Fibroblast of the aortic adventitia (primary cell): ENCODE measurements at places on chromosomes 12 and 14. TPM values are rescaled to one million over a fixed set of nuclear protein-coding genes. Genes with fewer than 3 reads are reported as not detected.
A peak's percentile ranks its signal among the peaks of the same experiment; 100 is the strongest.

DNA sequence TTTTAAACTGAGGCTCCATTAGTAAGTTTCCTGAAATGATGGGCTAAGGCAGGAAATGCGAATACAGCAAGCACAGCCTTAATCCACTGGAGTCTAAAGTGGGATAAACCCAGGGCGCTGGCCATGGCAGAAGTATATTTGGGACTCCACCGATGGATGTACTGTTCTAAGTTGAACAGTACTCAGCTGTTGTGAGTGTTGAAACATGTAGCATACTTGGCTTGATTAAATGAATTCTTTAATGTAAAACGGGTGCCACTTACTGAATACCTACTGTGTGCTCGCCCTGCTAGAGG, 996 bp downstream of the SSPN start:
- DNase-seq = no peak

GRCh38 chr14:24259282-24260025, 3.5 kb downstream of the TGM1 start:
- peak; percentile 75 for DNase-seq

- DNase-seq = no peak
These were observed 1.4 kb upstream of the COL2A1 start for GRCh38 chr12:48005750-48006021.

GRCh38 chr14:23569443-23570151, 2.0 kb upstream of the AP1G2 start:
- no peak for DNase-seq

GRCh38 chr12:76702946-76703345, 61.0 kb upstream of the ZDHHC17 start:
- DNase-seq = no peak

- DNase-seq = no peak
These were observed 191.3 kb downstream of the TMTC2 start for GRCh38 chr12:82877963-82878362.

DNA sequence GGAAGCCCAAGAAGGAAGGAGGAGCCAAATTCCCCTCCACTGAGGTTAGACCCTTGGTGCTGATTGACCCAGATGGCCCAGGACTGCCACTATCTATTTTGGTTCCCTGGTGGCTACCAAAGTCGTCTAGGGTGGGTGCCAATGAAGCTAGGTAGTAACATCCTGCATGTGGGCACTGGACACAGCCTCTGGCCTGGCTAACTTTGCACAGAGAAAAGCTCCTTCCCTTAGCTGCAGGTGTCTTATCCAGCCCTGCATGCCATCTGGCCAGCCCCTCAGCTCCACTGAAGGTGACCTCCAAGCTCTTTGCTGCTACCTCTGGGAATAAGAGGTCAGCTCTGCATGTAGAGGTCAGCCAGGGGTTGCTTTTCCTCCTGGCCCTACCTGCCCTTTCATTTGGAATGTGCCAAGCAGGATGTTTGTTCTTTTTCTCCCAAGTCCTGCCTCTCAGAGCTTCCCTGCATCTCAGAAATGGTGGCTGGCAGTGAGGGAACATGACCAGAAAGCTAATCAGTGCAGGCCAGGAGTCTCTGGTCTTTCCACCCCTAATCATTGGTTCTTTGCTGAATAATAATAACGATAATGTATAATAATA, 34.0 kb downstream of the JDP2 start:
- no peak for DNase-seq

GRCh38 chr12:31011336-31011735, 62.3 kb upstream of the DDX11 start:
- DNase-seq = no peak

- DNase-seq = no peak
These were observed 58.0 kb upstream of the KRAS start for GRCh38 chr12:25308756-25309155.

DNA sequence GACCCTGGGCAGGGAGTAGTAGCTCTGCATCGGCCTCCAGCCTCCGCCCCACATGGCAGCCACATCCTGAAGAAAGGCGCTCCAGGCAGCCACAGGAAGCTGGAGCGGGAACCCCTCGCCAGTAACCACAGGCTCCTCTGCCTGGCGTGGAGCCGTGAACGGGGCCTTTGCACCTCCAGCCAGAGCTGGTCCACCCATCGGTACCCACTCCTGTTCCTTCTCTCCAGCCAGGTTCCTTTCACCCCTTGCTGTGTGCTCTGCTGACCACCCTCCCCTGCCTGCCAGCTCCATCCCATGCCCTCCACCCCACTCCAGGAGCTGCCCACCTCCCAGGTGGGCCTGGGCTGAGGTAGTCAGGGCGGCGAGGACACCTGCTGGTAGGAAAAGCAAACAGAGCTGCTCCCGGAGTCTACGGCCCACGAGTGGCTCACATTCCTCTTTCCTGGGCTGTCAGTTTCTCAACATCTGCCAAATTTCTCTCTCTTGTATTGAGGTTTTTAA, 2.7 kb downstream of the TGFB3 start:
- DNase-seq = peak; percentile 54

DNA sequence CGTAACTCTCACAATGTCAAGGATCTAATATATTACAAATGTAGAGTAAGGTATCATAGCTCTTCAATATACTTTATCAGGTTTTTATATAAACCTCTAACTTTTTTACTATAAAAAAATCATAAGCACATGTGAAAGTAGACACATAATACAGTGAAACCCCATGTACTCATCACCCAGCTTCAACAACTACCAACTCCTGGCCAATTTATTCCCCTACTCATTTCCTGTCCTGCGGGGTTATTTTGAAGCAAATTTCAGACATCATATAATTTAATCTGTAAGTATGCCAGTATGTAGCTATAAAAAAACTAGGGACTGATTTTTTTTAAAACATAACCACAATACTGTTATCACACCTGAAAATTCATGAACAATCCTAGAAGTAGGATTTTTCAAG, 47.7 kb downstream of the NOPCHAP1 start:
- DNase-seq = no peak

DNA sequence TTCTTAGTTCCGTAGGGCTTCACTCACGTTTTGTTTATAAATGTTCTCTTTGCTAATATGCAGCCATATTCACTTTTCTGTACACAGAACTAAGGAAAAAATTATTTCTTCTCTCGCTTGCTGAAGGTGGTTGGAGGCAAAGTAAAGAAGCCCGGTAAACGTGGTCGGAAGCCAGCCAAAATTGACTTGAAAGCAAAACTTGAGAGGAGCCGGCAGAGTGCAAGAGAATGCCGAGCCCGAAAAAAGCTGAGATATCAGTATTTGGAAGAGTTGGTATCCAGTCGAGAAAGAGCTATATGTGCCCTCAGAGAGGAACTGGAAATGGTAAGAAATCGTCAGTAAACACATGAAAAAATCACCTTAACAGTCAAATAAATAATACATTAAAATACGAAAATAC, 24.0 kb downstream of the CREBL2 start:
- no peak for DNase-seq

- DNase-seq = peak; percentile 96
These were observed 192.9 kb downstream of the C12orf75 start for GRCh38 chr12:105523164-105524057.

DNA sequence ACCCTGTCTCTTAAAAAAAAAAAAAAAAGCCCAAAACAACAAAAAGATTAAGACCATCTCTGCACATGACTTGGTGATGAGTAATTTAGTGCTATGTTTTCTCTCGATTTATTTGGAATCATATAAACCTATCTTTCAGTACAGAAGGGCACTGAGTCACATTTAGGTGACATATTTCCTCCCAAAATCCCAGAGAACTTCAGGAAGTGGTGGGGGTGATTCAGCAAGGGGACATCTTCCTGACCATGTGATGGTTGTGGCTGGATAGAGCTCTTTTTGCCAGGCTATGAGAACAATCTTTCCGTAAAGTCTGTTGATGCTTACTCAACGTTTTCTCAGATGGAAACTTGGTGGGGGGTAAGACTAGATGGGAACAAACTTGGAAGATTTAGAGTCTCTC, 50.0 kb downstream of the PPFIBP1 start:
- peak; percentile 79 for DNase-seq

DNA sequence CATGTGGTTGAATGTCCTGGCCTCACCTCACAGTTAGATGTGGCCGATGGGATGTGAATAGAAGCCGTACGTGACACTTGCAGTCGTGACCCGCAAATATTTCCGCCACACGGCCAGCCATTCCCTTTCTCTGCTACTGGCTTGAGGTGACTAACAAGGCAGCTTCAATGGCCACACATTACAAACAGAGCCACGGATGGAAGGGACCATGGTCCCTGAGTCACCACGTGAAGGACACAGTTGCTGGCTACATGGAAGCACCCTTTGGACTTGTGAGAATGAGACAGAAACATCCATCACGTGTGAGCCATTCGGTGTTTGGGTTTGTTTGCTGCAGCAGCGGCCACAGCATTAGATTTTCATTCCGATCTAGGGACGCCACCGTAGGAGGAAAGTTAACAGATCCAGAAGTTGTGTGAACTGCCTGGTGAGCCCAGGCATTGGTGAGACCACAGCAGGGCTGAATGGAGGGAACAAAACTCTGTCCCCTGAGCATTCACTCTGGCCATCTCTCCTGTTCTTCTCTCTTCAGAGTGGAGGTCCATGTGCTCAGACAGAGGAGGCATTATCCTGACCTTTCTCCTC, 33.5 kb upstream of the ADGRD1 start:
- no peak for DNase-seq

DNA sequence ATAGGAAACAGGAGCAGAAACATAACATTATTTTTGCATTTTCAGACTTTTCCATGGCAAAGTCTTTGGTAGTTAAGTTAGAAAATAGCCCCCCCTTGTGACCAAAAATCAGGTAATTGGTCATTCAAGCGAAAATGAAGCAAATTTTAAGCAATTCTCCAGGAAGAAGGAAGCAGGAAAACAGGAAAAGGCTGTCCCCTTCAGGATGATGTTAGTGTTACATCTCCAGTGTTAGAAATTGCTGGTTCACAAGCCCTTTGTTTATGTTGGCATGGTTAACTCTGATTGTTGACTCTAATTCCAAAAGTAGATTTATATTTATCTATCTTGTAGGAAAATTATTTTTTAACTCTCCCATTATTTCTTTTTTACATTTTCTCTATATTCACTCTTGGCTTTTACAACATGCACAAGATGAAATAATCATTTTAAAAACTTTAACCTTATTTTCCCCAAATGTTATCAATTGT, 18.8 kb upstream of the GAS2L3 start:
- DNase-seq = peak; percentile 94

The ALKBH2 gene
- total RNA-seq = 9.9 and 20.7 TPM in 2 replicates

The P2RX2 gene
- total RNA-seq = not detected in 2 replicates

The SIRT4 gene
- total RNA-seq = 0.90 and 3.6 TPM in 2 replicates

The METTL17 gene
- 17.3 and 44.2 TPM in 2 replicates for total RNA-seq

The FSCB gene
- 0.09 and 1.4 TPM in 2 replicates for total RNA-seq

The WNT1 gene
- total RNA-seq = not detected in 2 replicates

The ASIC1 gene
- total RNA-seq = 4.9 and 5.2 TPM in 2 replicates
